ENCODE measurements at places on chromosomes 11 and 22. TPM values are rescaled to one million over a fixed set of nuclear protein-coding genes. Genes with fewer than 3 reads are reported as not detected.

The RFPL2 gene
- total RNA-seq: not detected

The VSIG10L2 gene
- not detected for total RNA-seq

The MRGPRX4 gene
- not detected for total RNA-seq

The RAB36 gene
- 2.9 TPM for total RNA-seq

The ADAMTS15 gene
- 16.8 TPM for total RNA-seq

The OR5P2 gene
- not detected for total RNA-seq

The SMC1B gene
- total RNA-seq: not detected

The TREH gene
- not detected for total RNA-seq

The HMOX1 gene
- total RNA-seq: 8.8 TPM

The SCN3B gene
- total RNA-seq: 0.45 TPM

The FAT3 gene
- 21.3 TPM for total RNA-seq

- H3K27ac ChIP-seq: no peak overlapping the region
- no peak overlapping the region for H3K4me3 ChIP-seq
- H3K4me1 ChIP-seq: no peaks in the 10 kb centered on the region
- no peaks in the 10 kb centered on the region for H3K36me3 ChIP-seq
Observed at GRCh38 chr11:75716659-75717058, 979 bp upstream of the MOGAT2 start.

- DNase-seq: no peak
- no peak overlapping the region for H3K27ac ChIP-seq
- H3K36me3 ChIP-seq: peaks cover 5% of the 10 kb centered on the region
- no peaks in the 10 kb centered on the region for H3K27me3 ChIP-seq
- H3K4me3 ChIP-seq: no peak overlapping the region
Observed at GRCh38 chr11:128058580-128059208, 528.7 kb downstream of the ETS1 start.

DNA sequence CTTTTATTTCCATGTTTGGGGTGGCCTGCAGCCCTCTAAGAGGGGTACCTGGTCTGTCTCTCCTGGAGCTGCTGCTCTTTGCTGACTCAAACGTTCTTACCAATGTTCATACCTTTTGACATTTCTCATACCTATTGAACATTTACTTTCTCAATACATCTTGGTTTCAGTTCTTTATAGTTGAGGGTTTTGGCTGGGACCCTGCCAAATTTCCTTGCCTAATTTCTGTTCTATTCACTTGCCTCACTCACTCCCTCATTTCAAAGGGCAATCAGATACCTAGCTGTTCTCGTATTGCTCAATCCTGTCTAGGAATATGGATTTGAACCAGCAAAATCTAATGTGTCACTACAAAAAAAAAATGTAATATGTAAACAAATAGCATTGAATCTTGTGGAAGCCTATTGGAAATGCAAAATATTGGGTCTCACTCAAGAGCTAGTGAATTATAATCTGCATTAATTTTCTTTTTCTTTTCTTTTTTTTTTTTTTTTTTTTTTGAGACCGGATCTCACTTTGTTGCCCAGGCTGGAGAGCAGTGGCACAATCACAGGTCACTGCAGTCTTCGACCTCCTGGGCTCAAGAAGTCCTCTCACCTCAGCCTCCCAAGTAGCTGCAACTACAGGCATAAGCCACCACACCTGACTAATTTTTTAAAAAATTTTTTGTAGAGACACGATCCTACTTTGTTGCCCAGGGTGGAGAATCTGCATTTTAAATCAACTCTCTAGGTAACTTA, 7.5 kb downstream of the OR6M1 start:
- no peak overlapping the region for H3K4me3 ChIP-seq
- H3K27me3 ChIP-seq: peaks cover 9% of the 10 kb centered on the region
- H3K4me1 ChIP-seq: no peaks in the 10 kb centered on the region
- DNase-seq: no peak

GRCh38 chr11:78606667-78607066, 32.0 kb upstream of the NARS2 start:
- H3K27me3 ChIP-seq: peaks cover 12% of the 10 kb centered on the region
- H3K4me3 ChIP-seq: no peak overlapping the region
- no peaks in the 10 kb centered on the region for H3K36me3 ChIP-seq

- H3K27me3 ChIP-seq: no peaks in the 10 kb centered on the region
- H3K27ac ChIP-seq: peak overlapping the region; percentile 5
- H3K4me1 ChIP-seq: peaks cover 8% of the 10 kb centered on the region
- H3K36me3 ChIP-seq: peaks cover 16% of the 10 kb centered on the region
- no peak for DNase-seq
- H3K4me3 ChIP-seq: no peak overlapping the region
Observed at GRCh38 chr22:46867106-46867505, 104.7 kb downstream of the TBC1D22A start.

GRCh38 chr11:88188932-88189253, 13.7 kb upstream of the RAB38 start:
- no peak for DNase-seq
- H3K4me3 ChIP-seq: no peak overlapping the region
- no peaks in the 10 kb centered on the region for H3K4me1 ChIP-seq

- H3K27me3 ChIP-seq: no peaks in the 10 kb centered on the region
- peak; percentile 81 for DNase-seq
- H3K27ac ChIP-seq: peak overlapping the region; percentile 79
- peaks cover 42% of the 10 kb centered on the region for H3K4me1 ChIP-seq
Observed at GRCh38 chr11:64234647-64235379, 429 bp downstream of the VEGFB start.

- H3K4me3 ChIP-seq: peak overlapping the region; percentile 56
- no peak overlapping the region for H3K27ac ChIP-seq
- DNase-seq: no peak
- H3K4me1 ChIP-seq: peaks cover 16% of the 10 kb centered on the region
- no peaks in the 10 kb centered on the region for H3K27me3 ChIP-seq
Observed at GRCh38 chr11:104968856-104969776, 742 bp upstream of the CASP4 start.

DNA sequence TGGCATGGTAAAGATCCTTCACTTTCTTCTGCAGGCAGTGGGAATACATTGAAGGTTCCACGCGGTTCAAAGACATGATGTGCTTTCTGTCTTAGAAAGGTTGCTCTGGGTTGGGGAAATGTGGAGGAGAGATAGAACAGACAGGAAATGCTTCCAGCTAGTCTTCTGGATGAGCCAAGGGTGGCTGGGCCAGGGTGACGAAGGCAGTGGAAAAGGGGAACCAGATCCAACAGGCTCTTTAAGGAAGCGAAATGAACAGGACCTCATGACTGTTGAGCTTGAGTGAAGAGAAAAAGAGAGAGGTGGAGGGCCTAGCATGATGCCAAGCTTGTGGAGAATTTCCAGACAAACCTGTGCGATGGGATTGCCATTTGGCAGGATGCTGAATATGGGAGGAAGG, 56.4 kb upstream of the LMO1 start:
- no peak for DNase-seq
- no peaks in the 10 kb centered on the region for H3K4me1 ChIP-seq
- H3K27me3 ChIP-seq: peaks cover 38% of the 10 kb centered on the region
- H3K4me3 ChIP-seq: no peak overlapping the region

- peaks cover 50% of the 10 kb centered on the region for H3K4me1 ChIP-seq
- H3K4me3 ChIP-seq: peak overlapping the region; percentile 77
- no peaks in the 10 kb centered on the region for H3K27me3 ChIP-seq
- peak overlapping the region; percentile 64 for H3K27ac ChIP-seq
- H3K36me3 ChIP-seq: no peaks in the 10 kb centered on the region
- DNase-seq: no peak
Observed at GRCh38 chr11:75350743-75351540, 519 bp downstream of the ARRB1 start.

- DNase-seq: peak; percentile 81
- no peak overlapping the region for H3K4me3 ChIP-seq
- no peaks in the 10 kb centered on the region for H3K36me3 ChIP-seq
- H3K27me3 ChIP-seq: no peaks in the 10 kb centered on the region
- H3K4me1 ChIP-seq: no peaks in the 10 kb centered on the region
Observed at GRCh38 chr22:44879301-44879680, 126.9 kb downstream of the ARHGAP8 start.

DNA sequence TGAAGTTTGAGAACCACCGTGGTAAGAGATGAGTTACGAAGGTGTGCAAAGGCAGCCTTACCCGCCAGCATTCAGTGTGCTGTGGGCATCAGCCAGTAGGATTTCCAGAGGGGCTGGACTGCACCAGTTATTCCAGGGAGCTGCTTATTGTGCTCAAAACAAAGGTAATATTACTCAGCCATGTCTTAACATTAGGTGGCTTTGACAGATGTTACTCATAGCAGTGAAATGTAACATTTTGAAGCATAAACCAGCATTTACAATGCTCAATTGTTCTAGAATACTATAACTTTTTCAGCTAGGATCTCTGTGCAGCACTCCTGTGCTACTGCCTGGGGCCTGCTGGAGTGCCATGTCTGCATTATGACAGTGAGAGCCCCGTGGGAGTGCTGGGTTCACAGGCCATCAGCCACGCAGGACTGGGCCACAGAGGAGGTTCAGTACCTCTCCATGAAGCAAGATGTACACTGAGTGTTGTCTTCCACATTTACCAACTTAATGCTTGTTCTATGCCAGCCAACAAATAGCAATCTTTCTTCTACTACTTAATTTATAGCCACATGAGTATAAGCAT, 238.1 kb downstream of the CADM1 start:
- no peak overlapping the region for H3K27ac ChIP-seq
- DNase-seq: no peak
- no peaks in the 10 kb centered on the region for H3K36me3 ChIP-seq
- H3K4me1 ChIP-seq: peaks cover 11% of the 10 kb centered on the region

DNA sequence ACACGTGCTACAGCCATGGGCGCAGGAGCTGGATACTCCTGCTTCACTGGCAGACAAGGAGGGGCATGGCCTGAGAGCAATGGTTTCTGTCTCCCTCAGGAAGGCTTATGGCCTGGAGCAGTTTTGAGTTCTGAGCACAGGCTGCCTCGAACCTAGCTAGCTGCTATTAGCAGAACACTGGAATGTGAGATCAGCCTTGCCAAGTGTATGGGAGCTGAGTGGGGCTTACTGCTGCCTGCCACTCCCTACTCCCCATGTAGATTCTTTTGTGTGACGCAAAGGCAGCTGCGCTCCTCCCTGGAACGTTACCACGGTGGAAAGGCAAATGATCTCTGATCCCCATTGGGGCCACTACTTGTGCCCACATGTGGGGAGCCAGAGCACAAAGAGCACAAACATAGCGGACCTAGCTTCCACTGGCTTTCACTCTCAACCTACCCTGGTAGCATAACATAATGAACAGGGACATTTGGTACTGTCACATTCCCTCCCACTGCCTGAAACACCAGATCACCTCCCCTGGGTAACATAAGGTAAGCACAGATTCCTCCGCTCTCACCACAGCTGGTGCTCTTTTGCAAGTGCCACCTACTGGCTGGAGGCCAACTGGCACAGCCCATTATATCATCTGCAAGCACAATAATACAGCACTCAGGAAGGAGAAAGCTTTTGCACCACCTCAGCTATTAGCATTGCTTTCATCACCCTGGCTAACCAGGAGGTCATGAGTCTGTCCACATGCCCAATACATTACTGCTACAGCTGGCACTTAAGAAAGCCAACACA, 84.6 kb upstream of the GUCY1A2 start:
- H3K4me3 ChIP-seq: no peak overlapping the region
- H3K4me1 ChIP-seq: no peaks in the 10 kb centered on the region
- no peaks in the 10 kb centered on the region for H3K36me3 ChIP-seq
- no peaks in the 10 kb centered on the region for H3K27me3 ChIP-seq
- no peak overlapping the region for H3K27ac ChIP-seq

- no peaks in the 10 kb centered on the region for H3K36me3 ChIP-seq
- no peak overlapping the region for H3K4me3 ChIP-seq
- H3K27me3 ChIP-seq: no peaks in the 10 kb centered on the region
- DNase-seq: peak; percentile 74
Observed at GRCh38 chr11:119720311-119720913, 8.6 kb downstream of the NECTIN1 start.

GRCh38 chr11:96035031-96035739, 111.3 kb upstream of the MTMR2 start:
- no peak overlapping the region for H3K27ac ChIP-seq
- no peaks in the 10 kb centered on the region for H3K27me3 ChIP-seq
- DNase-seq: no peak
- peaks cover 38% of the 10 kb centered on the region for H3K4me1 ChIP-seq

Data from chondrocyte (in vitro differentiated cells).